ENCODE measurements at places on chromosomes 2 and 18.

- DNase-seq, result no peak
Observed at GRCh38 chr2:240877460-240878340, 9.1 kb downstream of the AGXT start.

GRCh38 chr18:77666613-77667012 lies 417.0 kb downstream of the GALR1 start:
- DNase-seq, result no peak

GRCh38 chr2:65050931-65051330 lies 5.3 kb upstream of the CEP68 start:
- no peak for DNase-seq

DNA sequence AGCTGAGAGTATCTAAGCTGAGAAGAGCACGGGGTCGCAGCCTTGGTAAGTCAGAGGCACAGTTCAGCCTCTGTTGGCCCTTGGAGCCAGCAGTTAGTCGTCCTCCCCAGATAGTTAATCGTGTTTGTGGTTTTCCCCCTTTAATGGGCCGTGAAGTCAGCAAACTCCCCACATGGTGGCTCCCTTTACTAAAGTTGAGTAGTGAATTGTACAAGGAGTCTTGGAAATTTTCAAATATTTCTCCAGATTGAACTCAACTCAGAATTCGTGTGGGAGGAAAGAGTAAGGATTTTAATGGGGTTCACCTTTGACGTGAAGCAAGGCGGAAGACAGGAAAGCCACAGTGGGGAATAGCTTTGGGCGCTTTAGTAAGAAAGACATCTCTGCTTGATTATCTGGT lies 2.4 kb upstream of the ADCYAP1 start:
- DNase-seq, result no peak

DNA sequence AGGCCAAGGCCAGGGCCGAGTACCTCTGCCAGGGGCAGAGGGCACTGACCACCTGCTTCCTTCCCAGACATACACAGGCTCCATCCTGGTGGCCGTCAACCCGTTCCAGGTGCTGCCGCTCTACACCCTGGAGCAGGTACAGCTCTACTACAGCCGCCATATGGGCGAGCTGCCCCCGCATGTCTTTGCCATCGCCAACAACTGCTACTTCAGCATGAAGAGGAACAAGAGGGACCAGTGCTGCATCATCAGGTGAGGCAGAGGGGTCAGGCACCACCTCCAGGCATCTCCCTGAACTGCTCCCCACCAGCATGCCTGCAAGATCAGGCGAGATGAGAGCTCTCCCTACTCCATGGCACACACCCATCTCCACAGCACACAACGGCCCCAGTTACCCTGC lies 31.1 kb downstream of the MYO7B start:
- DNase-seq, result no peak

- DNase-seq, result peak; percentile 82
Observed at GRCh38 chr2:150548527-150548926, 61.1 kb upstream of the RND3 start.

- no peak for DNase-seq
Observed at GRCh38 chr2:153536115-153536514, 57.6 kb upstream of the RPRM start.

DNA sequence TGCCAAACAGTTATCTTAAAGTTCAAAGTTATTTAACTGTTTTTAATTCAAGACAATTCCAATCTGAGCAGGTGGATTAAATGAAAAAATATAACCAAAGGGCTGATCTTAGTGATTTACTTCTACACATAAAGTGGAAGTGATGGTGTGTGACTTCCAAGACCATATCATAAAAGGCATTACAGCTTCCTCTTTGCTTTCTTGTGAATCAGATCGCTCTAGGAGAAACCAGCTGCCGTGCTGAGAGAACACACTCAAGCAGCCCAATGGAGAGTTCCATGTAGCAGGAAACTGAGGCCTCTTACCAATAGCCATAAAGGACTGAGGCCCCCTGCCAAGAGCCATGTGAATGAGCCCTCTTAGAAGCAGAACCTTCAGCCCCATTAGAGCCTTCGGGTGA lies 197.4 kb downstream of the NBAS start:
- DNase-seq, result no peak

DNA sequence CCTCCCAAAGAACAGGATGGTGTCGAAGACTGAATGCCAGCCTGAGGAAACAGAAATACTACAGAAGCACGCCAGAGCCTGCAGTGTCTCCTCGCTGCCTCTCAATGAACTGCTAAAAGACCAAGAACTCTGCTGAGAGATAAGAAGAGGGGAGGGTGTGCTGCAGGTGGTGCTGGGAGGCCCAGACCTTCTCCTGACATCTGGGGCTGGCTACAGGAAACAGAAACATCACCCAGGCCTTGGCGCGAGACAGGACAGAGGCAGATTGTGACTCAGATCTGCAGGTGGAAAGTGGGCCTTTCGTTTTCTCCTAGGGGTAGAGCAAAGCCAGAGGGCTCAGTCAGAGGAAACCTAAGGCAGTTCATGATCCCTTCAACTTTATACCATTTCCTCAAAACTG lies 250.3 kb upstream of the TCF4 start:
- no peak for DNase-seq

DNA sequence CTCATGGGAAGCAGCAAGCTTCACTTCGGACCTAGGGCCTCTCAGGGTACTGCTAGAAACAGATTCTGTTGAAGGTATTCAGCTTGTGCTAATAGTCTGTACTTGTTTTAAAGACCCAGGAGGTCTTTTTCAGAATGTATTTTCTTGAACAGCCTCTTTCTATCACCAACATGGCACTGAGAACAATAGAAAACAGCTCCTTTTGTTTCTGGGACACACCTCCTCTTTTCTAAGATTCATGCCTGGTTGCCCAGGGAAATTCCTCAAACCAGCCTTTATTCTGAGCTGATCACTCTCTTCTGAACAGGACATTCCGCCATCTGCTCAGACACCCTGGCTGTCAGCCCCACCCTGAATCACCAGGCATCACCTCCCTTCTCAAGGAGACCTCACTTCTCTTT lies 389.6 kb downstream of the TGIF1 start:
- no peak for DNase-seq

- peak; percentile 5 for DNase-seq
Observed at GRCh38 chr2:30026091-30027055, 105.0 kb upstream of the ALK start.

DNA sequence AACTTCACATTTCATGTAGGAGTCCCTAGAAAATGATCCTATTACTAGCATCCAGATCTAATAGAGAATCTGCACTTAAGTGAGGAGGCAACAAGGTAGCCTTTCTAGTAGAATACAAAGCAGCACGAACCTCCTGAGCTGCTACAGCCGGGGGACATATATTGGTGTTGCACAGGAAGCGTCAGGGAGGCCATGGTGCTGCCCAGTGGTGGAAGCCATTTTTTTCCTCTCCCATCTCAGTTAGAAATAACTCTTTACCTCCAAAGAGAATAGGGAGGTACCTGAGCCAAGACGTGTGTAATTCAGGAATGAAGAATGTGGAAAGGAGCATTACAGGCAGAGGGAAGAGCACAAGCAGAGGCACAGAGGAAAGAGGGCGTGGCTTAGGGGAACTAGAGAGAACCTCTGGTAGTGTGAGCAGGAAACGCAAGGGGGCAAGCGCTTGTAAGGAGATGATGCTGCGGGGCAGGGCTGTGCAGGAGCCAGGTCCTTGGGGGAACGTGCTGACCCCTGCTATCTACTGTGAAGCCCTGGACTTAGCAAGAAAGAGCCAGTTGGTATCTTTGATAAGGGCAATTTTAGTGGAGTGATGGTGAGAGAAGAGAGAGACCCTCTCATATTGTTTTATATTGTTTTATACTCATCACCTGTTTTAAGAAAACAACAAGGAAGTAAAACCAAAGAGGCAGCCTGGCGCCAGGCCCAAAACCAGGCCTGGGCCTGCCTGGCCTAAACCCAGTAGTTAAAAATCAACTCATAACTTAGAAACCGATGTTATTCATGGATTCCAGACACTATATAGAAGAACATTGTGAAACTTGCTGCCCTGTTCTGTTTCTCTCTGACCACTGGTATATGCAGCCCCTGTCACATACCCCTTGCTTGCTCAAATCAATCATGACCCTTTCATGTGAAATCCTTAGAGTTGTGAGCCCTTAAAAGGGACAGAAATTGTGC lies 50.0 kb upstream of the TTC39C start:
- DNase-seq, result no peak

DNA sequence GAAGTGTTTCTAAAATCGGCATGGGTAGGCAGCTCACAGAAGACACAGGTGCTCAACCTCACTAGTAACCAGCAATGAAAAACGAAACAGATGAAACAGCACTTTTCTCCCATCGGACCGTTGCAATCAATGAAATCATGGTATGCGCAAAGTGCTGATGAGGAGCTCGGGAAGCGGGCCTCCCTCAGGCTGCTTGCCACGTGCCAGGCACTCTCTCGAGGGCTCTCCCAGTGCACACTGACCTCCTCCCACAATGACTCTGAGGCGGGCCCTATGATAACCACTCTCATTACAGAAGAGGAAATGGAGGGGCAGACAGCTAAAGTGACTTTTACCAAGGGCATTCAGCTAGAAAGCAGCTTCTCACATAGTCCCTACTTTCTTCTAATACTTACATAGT lies 3.8 kb upstream of the ANKRD23 start:
- DNase-seq, result no peak

- DNase-seq, result no peak
Observed at GRCh38 chr2:39241588-39241987, 2.2 kb downstream of the CDKL4 start.

- peak; percentile 48 for DNase-seq
Observed at GRCh38 chr18:55790296-55790695, 202.3 kb upstream of the TCF4 start.

GRCh38 chr18:70366174-70366573 lies 77.3 kb downstream of the SOCS6 start:
- DNase-seq, result no peak

- DNase-seq, result peak; percentile 62
Observed at GRCh38 chr2:181677912-181678586, 2.3 kb downstream of the NEUROD1 start.

DNA sequence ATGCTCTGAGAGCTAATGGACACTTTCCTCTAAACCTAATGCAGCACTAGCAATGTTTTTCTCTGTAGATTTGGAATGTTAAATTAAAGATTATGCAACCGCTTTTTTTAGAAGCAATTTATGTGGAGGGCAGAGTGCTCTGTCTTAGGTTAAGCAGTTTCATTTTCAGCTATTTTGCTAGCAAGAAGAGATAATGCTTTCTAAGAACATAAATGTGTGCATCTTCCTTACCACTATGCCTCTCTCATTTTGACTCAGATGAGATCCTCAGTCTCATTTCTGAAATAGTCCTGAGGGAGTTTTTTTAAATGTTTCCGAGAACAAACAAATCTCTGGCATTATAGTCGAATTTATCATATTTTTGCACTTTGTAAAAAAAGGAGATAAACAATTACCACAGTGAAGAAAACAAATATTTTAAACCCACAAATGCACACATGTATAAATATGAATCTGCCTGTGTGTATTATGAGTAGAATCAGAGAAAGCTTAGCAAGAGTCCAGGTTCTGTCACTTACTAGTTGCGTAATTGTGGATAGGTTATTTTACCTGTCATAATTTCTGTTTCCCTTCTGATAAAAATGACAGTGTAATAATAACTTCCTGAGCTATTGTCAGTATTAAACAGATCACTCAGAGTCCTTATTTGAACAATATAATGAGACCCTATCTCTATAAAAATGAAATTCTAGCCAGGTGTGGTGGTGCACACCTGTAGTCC lies 207.7 kb upstream of the CRIM1 start:
- no peak for DNase-seq

DNA sequence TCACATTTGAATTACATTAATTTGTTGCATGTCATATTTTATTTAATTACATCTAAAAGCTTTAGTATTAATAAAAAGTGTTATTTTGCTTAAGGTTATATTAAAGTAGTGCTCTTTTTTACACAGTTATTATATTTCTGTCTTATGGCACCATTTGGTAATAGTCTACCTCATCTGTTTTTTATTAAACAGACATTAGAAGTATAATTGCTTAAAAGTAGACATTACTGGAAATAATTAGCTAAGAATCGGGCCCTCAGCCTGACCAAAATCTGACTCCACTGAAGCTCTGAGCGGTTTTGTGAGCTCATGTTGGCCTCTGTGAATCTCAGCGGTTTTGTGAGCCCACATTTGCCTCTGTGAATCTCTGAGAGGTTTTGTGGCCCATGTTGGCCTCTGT lies 102.5 kb upstream of the SNTG2 start:
- DNase-seq, result peak; percentile 10

DNA sequence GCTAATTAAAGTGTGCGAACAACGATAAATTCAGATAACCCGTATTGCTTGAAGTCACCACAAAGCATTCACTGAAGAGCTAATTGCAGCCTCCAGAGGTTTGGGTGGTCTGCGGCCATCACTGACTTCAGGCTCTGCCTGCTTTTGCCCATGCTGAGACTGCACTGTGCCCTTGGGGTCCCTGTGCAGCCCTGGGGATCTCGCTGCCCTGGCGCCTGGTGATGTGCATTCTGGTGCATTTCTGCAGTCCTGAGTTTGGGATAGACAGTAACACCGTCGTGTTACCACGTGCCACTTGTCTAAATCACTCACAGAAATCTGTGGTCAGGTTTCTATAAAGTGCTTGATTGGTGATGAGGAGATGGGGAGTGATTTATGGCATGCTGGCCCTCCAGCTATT lies 27.6 kb downstream of the LDLRAD4 start:
- no peak for DNase-seq

DNA sequence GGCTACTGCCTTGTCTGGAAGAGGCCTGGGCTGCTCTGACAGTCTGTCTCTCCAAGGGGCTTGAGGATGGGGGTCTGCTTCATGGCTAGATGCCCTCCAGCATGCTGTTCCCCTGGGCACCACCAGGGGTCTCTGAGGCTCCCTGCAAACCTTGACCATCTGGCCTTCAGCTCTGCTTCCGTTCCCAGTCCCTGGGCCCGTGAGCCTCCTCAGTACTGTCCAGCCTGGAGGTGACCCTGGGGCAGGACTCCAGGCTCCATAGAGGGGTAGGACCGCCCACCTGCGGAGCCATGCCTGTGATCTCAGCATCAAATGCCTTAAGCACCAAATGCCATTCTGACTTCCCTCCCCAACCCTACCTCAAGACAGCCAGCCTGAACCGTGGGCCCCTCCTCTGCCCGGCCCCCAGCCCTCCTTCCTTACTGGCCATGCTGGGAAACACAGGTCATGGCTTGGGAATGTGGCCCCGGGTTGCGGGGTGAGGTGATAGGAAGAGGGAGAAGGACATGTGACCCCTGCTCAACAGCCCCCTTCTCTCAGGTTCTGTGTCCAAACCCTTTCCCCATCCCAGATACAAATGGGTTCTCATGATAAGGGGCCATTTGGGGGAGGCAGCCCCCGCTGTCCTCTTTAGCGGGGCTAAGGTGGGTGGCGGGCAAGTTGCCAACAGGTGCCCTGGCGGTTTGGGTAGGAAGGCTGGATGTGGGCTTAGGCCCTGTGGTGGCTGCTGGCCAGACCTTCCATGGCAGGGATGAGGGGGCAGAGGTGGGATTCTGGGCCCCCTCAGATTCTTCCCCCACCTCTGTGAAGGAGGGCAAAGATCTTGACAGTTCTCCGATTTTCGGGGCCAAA lies 25.0 kb downstream of the SPEG start:
- peak; percentile 37 for DNase-seq
